ELF-1 (cell line): ENCODE measurements at places on chromosomes 2 and 18.

GRCh38 chr2:11753886-11754699 is 7.7 kb downstream of the LPIN1 start:
- DNase-seq, result peak; percentile 15

DNA sequence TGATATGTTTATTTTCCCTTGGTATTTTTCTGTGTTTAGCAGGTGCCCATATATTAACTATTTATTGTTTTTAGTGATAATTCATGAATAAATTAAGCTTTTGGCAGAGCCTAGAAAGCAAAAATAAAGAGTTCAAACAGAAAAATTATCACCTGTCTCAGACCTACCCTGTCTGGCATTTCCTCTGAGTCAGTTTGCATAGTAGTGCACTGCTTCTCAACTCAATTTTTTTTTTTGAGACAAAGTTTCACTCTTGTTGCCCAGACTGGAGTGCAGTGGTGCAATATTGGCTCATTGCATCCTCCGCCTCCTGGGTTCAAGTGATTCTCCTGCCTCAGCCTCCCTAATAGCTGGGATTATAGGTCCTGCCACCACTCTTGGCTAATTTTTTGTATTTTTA is 793.9 kb downstream of the SUCLG1 start:
- DNase-seq, result no peak

DNA sequence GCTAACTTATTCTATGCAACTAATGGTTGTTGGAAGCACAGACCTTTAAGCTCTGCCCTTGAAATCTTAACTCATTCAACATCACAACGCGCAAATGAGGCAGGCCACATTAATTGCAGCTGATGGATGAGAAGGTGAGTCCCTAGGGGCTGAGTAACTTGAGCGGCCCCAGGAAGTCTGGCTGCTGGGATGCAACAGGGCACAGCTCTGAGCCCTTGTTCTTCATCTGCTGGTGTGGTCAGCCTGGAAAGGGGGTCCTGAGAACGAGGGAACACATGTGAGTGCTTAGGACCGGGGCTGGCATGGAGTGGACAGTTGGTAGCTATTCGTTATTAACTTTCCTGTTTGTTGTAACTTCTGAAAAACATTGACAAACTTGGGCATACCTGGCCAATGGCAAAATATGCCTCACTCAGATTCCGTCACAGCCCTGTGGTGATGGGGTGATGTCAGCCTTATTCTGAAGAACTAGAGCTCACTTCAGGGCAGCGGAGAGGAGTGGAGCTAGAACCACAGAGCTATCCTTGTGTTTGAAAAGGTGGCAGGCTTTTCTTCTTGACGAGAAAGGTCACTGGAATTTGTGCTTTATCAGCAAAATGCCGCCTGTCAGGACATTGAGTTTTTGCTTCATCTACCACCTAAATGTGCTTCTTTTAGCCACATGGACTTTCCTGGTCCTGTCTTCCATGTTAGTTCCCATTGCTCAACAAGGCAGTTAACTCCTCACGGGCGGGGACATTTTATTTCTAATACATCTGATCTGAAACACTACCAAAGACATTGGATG is 145.9 kb upstream of the FHL2 start:
- no peak for DNase-seq

DNA sequence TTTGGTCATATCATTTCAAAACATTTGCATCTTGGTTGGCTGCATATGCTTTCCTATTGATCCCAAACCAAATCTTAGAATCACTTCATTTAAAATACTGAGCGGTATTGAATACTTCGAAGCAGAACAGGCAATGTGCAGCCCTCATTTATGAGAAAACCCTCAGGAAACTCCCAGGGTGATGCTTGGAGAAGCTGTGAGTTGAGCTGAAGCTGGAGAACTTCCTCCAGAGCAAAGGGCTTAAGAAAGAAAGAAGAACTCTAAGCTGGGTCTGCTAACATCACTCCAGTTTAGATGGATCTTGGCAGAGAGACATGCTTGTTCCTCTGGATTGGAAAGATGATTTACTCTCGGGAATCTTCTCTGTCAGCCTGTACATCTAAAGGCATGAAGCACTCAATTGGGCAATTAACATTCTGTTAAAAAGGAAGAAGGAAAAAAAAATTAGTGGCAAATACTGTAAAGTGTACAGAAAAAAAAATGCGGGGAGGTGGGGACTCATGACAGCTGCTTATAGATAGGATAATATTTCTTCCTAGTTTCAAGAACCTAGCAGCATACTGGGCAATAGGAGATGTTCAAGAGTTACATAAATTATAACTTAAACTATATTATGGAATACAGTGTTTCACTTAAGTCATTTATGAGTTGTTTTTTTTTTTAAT is 49.5 kb downstream of the ATIC start:
- DNase-seq, result no peak

- DNase-seq, result no peak
Measured at GRCh38 chr2:217847115-217847514, 155.7 kb downstream of the TNS1 start.

DNA sequence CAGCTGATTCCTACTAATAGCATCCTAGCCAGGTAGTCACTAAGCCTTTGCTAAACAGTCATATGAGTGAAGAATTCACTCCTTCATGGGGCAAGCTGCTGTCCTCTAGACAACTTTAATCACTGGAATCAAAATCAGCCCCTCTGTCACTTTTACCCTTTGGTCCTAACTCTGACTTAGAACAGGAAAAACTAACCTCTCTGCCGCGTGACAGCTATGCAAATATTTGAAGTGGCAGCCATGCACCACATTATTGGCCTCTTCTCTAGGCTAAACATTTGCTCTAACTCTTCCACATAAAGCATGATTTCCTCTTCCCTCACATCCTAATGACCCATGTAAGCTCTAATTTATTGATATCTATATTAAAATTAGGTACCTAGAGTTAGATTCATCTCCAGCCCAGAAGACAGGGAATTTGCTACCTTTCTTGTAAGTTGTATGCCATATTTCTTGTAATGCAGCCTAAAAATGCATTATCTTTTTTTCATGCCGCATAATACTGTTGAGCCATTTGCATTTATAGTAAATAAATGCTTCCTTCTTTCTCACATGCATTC is 12.8 kb upstream of the ONECUT2 start:
- no peak for DNase-seq

GRCh38 chr2:72389447-72389846 is 241.8 kb upstream of the CYP26B1 start:
- DNase-seq, result no peak

GRCh38 chr2:136517716-136518115 is 247.6 kb upstream of the THSD7B start:
- DNase-seq, result no peak
